ENCODE measurements at places on chromosomes 12 and 14.

- no peak for DNase-seq
These were observed 298.6 kb upstream of the PPFIA2 start for GRCh38 chr12:82057770-82058169.

- DNase-seq, result no peak
These were observed 20.8 kb downstream of the MLXIP start for GRCh38 chr12:122099280-122099749.

GRCh38 chr12:113846883-113847755, 119.0 kb downstream of the RBM19 start:
- no peak for DNase-seq

DNA sequence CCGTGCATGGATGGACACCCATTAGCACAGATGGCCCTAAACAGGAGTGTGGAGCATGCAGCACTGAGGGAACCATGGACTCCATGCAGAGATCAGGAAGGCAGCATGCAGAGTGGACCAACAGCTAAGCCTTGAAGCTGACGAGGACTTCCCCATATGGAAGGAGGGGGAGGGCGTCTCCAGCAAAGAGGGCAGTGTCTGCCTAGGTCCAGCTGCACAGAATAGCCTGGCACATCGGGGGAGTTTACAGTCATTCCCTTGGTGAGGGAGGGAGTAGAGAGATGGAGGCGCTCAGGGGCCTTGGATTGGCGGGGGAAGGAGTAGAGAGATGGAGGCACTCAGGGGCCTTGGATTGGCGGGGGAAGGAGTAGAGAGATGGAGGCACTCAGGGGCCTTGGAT, 64.5 kb downstream of the ANKRD9 start:
- no peak for DNase-seq

GRCh38 chr12:47317175-47317915, 237.6 kb upstream of the AMIGO2 start:
- no peak for DNase-seq

Measured in Daoy (cell line).